ENCODE measurements at places on chromosomes 7 and 10.

- DNase-seq = no peak
Measured at GRCh38 chr10:122468926-122469781, 7.8 kb downstream of the HTRA1 start.

DNA sequence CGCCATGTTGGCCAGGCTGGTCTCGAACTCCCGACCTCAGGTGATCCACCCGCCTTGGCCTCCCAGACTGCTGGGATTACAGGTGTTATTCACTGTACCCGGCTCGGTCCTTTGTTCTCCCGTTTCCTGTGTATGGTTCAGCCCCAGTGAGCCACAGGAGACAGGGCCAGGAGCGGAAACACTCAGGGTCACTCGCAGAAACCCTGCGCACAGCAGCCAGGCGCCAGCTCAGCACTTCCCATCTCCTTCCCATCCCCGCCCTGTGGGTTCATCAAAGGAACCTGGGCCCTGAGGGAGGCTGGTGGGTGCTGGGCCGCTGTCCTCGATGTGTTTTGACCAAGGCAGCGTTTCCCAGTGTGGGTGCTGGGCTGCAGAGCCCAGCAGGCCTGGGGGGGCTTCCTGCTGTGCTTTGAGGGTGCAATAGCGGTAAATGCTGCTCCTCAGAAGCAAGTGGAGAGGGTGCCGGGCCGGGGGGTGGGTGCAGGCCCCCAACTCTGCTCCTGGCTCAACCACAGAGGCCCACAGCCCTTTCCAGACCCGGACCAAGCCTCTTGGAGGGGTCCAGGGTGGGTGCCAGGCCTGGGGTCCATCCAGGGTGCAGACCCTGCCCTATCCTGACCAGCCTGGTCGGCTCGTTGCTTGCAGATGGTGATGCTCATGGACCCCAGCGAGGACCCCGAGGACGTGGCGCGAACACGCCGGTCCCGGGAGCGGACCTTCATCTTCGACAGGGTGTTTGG, 15.3 kb upstream of the CHST12 start:
- DNase-seq = no peak

DNA sequence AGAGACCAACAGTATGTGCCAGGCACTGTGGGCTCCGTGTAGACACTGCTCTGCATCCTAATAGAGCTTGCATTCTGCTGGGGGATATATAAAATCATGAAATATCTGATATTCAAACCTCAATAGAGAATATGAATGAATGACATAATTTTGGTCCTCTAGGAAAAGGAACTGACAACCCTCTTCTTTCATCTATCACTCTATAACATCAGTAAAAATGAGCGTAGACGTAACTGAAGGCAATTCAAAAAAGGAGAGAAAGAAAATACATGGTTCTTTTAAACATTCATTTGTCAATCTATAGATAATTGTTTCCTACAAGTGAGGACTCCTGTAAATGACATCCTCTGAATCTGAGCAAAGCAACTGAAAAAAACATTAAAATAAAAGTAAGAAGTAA, 607.4 kb upstream of the LRRN3 start:
- no peak for DNase-seq

DNA sequence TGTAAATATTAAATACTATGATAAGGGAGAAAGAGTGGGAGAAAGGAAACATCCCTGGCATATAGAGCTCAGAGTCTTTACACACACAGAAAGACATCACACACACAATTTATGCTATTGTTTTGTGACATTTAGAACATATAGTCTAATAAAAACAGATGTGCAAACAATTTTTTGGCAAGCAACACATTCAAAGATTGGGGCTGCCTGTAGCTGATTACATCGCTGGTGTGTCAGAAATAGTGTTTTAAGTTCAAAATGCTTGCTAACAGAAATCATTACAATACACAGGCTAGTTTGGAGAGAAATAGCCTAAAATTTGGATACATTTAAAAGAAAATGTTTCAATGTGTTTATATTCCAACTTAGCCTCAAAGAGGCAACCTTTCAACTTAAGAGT, 256.7 kb upstream of the NPVF start:
- no peak for DNase-seq

DNA sequence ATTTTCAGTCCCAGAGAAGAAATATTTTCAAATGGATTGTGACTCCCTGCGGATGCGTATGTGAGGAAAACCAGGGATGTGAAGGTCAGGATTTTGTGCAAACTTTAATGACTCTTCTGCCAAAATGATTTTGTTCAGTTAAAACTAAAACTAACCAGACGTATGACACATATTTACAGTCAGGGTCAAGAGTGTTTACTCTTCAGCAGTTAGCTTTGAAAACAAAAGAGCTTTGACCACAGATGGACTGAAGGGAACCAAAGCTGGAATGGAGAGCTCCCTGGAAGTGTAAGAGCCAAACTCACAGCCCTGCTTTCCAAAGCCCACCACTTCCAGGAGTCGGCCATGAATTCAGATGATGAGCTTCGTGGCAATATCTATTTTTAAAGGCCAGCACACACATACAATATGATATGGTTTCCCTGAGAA, 15.5 kb downstream of the SVIL start:
- DNase-seq = no peak

DNA sequence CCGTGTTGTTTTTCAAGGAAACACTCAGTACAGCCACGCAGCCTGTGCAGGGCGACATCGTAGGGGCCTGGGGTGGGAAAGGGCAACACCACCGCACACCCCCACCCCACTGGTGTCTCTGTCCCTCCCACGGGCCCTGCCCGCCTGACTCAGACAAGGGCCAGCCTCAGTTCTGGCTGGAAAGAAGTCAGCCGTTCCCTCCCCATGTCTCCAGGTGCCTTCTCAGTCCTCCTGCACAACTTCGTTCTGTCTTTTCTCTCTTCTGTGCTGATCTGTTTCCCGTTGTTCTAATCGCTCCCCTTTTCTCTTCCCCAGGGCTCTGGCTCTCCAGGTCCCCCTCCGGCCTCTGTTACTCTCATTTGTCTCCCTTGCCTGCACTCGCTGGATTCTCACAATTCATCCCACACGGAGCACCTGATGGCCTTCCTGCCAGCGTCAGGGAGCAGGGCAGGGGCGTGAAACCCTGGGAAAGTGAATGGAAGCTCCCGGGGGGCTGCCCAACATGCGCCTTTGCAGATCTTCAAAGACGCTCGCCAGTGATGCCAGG, 97.7 kb downstream of the WDR37 start:
- DNase-seq = no peak

GRCh38 chr10:104415526-104416165, 62.0 kb downstream of the CFAP58 start:
- DNase-seq = no peak

DNA sequence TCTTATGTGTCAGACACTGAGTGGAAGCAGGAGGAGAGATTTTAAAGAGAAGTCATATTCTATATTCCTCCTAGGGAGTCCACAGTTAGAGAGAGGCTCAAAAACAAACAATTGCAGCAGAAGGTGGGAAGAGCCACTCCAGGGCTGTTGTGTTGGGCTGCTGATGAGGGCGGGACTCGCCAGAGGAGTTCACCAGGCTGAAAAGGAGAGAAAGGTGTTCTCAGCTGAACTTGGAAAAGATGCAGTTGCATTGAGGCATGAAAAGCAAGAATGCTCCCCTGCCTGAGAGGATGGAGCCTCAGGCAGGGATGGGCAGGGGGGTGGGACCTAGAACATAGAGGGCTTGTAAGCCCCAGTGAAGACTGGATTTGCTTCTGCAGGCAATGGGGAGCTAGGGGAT, 324.2 kb downstream of the CXCL12 start:
- DNase-seq = no peak

- DNase-seq = no peak
Measured at GRCh38 chr10:62437696-62438095, 63.5 kb downstream of the ZNF365 start.

DNA sequence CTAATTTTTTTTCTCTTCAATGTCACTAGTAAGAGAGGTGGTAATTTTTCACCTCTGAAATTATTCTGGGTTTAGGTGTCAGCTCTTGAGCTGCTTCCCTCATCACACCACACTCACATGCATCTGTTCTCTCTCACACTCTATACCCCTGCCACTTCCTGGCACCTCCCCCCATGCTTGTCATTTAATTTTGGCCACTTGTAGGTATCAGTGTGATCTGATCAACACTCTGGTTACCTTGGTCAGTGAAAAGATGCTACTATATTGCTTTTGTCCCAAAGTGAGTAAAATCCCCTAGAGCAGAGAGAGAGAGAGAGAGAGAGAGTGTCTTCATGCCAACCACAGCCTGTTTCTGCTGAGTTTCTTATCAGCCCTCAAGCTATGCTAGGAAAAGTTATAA, 42.5 kb downstream of the STK17A start:
- DNase-seq = peak; percentile 36

- DNase-seq = no peak
Measured at GRCh38 chr7:35019801-35020200, 17.5 kb downstream of the DPY19L1 start.

- no peak for DNase-seq
Measured at GRCh38 chr10:84398696-84399095, 70.3 kb downstream of the CCSER2 start.

DNA sequence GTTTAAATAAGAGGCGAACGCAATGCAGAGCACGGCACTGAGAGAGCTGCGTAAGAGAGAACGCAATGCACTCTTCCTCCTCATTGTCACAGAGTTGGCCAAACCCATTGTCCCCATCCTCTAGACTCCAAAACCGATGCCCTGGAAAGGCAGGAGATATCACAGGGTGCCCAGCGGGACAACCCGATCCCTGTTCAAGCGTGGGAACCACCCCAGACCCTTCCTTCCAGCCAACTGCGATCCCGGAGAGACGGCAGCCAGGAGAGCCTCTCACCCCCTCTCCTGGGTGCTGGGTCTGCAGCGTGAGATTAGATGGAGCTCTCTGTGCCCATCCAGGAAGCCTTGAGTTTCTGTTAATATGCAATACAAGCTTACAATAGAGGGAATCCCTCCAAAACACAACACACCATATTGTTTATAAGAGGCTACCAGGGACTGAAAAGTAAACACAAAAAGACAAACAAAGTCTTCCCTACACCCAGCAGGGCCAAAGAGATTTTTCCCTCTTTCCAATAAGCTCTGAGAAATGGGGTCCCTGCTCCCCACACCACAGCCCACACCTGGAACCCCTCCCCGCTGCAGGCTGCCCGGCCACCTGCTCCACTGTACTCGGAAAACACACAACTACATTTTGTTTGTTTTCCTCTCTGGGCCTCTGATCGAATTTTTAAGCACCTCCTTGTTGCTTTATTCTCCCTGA, 187.6 kb downstream of the ADARB2 start:
- no peak for DNase-seq

- DNase-seq = no peak
Measured at GRCh38 chr10:121418126-121418777, 180.0 kb downstream of the FGFR2 start.

GRCh38 chr10:110641256-110641655, 2.9 kb upstream of the RBM20 start:
- no peak for DNase-seq

GRCh38 chr7:32206987-32207386, 136.8 kb upstream of the PDE1C start:
- no peak for DNase-seq

DNA sequence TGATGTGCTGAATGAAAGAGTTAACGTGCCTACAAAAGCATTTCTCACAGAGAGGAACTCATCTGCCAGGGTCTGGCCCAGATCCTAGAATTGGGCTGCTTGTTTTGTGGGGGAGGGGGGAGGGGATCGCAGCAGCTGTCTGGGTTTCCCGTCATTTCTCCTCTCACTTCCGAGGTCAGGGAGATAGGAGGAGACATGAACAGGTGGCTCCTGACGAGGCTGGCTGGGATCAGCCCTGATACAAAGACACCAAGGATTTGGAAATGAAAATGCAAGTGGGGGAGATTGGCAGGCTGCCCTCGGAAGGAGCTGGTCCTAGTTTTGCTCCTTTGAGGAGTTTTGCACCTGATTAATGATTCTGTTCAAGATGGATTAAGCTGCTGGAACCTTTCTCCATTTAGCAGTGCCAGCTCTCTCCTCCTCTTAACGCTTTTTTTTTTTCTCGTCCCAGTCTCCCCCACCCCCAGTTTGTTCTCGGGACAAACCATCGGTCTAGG, 86.8 kb upstream of the KMT2C start:
- no peak for DNase-seq

GRCh38 chr7:99499371-99499720, 735 bp downstream of the ZNF394 start:
- no peak for DNase-seq

- no peak for DNase-seq
Measured at GRCh38 chr7:155407799-155408198, 50.1 kb upstream of the EN2 start.

DNA sequence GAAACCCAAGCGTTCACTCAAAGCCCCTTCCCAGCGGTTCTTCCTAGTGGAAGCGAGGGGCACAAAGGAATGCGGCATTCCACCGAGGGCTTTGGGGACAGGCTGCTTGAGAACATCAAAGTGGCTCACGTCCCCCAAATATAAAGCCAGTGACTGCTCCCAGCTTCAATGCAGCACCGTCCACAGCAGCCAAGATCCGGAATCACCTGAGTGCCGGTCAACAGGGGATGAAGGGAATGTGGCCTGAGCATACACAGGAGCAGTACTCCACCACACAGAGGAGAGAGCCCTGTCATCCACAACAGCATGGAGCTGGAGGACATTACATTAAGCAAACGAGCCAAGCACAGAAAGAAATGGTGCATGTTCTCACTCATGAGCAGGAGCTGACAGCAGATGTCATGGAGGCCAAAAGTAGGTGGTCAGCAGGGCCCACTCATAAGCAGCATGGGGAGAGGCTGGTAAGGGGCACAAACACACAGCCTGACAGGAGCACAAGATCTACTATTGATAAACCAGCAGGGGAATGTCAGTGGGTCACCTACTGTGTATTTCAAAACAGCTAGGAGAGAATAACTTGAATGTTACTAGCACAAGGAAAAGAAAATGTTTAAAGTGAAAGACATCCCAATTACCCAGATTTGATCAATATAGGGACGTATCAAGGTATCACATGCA, 79.5 kb downstream of the DIP2C start:
- no peak for DNase-seq

DNA sequence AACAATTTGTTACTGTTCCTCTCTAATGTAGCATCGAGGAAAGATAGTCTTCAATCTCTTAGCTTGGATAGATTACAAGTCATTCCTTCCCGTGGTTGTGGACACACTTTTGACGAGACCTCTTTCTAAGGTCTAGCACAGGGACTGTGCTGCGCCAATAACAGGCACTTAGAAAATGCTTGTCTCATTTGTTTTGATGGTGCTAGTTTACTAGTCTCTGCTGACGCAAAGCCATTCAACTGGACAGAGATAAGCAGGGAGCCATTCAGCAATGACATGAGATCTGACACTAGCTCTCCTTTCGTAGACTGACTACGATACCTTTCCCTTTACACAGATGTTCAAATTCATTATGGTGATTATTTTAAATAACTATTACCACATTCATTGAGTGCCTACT, 6.4 kb upstream of the JAZF1 start:
- DNase-seq = no peak

DNA sequence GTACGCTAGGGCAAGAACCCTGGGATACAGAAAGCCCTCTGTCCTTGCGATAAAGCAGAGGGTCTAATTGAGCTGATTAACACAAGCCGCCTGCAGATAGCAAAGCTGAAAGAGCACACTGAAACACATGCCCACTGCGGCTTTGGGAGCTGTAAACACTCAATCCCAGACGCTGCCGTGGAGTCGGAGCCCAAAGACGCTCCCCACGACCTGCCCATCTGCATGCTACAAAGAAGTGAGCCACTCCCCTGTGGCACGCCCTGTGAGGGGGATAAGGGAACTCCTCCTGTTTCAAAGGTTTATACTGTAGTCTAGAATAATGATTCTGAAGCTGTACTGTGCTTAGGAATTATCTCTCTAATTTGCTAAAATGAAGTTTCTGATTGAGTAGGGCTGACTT, 985.6 kb upstream of the GHITM start:
- no peak for DNase-seq
